HepG2 (cell line): ENCODE measurements at places on chromosomes 6 and 20.

DNA sequence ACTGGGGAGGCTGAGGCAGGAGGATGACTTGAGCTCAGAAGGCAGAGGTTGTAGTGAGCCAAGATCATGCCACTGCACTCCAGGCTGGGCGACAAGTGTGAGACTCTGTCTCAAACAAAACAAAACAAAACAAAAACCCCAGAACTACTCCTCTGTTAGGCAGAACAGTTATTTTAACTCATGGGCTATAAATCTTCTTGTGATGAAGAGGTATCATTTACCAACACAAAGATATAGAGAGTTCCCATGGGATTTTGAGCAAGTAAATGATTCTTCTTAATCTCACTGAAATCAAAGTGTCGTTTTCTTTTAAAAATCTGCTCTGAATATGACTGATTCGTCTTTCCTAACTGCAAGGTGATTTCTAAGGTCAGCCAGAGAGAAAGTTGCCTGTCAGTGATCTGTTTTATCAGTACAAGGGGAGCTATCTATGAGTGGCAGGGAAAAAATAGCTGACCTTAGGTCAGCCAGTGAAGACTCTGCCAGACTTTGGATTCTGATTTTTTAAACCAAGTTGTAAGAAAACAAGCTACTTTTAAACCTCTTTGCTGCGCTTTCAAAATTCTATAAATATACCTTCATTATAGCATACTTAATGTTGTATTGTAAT lies 3.8 kb upstream of the DSP start:
- no peak for DNase-seq

GRCh38 chr6:107763946-107764345 lies 60.2 kb downstream of the SCML4 start:
- no peak for DNase-seq

DNA sequence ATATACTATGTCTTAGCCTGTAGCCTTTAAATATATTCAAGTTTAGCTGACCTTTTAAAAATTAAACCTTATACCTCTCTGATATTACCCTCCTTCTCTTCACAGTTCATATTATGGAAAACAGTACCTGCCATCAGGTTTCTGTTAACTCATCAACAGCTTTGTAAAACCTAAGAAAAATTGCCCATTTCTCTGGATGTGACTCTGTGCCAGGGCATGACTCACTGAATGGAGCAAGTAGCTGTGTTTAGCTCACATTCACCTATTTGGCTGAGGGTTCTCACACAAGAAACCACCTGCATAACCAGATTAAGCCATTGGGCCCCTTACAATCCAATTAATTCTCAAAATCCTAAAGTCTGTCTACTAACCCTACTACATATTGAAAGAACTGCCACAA lies 678.8 kb upstream of the MARCKS start:
- DNase-seq, result no peak

- peak; percentile 73 for DNase-seq
Observed at GRCh38 chr20:17889226-17889625, 79.4 kb downstream of the SNX5 start.

DNA sequence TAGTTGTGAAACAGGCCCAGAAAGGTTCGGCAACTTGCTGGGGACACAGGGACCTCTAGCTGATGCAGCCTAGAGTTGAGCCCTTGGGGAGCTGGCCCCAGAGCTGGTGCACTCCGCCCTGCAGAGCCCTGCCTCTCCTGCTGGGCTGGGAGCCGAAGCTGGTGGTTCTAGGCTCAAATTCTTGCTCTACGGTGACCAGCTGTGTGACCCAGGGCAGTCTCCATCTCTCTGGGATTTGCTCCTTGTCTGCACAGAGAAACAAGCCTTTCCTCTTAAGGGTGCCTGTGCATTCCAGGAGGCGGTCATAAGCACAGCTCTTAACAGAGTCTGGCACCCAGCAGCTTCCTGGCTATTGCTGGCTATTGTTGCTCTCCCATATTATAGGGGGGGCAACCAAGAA lies 47.4 kb downstream of the RBM38 start:
- no peak for DNase-seq
